NCI-H2029 (cell line): ENCODE measurements at places on chromosomes 13 and 19.
A peak's percentile ranks its signal among the peaks of the same experiment; 100 is the strongest.

DNA sequence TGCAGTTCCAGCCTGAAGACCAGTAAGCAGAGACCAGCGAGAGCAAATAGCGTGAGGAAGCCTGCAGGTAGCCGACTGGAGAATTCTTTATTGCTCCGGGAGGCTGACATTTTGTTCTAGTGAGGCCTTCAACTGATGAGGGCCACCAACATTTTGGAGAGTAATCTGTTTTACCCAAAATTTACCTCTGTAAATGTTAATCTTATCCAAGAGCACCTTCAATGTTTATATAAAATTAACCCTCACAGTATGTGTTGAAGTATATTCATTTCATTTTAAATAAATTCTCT is 546.4 kb upstream of the SLITRK5 start:
- DNase-seq, result no peak

DNA sequence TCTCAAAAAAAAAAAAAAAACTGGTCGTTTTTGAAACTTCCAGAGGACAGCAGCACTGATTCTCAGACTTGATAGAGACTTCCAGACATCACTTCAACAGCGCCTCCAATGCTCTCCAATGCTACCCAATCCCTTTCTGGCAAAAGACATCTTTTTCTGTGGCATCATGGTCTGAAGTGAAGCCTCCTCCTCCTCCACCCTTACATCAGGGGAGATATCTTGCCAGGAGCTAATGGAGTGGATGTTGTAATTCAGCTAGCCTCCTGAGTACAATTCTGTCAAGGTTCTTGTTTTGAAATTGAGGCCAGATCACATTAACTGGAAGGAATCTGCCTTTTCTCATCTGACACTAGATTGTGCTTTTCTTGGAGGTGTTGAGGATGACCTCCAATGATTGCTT is 24.2 kb downstream of the FXYD5 start:
- DNase-seq, result no peak

DNA sequence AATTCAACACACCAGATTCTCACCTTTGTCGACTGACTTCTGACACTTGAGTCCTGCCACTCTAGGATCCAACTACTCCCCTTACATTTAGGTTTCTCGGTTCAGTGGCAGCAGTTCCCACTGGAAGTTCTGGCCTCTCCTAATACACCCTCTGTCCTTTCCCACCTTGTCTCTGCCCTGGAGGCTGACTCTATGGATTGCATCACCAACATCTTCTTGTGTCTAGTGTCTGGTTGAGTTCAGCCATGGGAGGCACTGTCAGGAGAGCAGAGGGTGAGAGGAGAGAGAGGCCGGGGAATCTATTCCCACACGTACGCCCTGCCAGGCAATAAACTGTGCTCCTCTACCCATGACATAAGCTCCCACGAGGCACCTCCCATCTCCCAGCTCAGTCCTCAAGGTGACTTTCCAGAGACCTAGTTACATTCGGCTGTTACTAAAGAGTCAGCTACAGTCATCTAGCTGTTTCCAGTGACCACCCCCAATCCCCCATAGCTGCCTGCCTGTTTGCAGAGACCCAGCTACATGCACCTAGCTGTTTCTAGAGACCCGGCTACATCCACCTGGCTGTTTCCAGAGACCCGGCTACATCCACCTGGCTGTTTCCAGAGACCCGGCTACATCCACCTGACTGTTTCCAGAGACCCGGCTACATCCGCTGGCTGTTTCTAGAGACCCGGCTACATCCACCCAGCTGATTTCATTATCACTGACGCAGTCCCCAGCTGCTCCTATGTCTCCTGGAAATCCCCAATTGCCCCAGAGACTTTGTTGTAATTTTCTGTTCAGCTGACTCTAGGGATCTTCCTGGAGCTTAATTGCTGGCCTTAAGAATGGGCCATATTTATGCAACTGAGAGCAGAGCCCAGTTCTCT is 8.1 kb upstream of the LILRB4 start:
- no peak for DNase-seq

- no peak for DNase-seq
Measured at GRCh38 chr13:22925881-22926747, 254.7 kb upstream of the SGCG start.

GRCh38 chr19:18519962-18520847 is 1.7 kb downstream of the ELL start:
- DNase-seq, result peak; percentile 50

- no peak for DNase-seq
Measured at GRCh38 chr13:79194272-79194671, 211.8 kb downstream of the RBM26 start.

DNA sequence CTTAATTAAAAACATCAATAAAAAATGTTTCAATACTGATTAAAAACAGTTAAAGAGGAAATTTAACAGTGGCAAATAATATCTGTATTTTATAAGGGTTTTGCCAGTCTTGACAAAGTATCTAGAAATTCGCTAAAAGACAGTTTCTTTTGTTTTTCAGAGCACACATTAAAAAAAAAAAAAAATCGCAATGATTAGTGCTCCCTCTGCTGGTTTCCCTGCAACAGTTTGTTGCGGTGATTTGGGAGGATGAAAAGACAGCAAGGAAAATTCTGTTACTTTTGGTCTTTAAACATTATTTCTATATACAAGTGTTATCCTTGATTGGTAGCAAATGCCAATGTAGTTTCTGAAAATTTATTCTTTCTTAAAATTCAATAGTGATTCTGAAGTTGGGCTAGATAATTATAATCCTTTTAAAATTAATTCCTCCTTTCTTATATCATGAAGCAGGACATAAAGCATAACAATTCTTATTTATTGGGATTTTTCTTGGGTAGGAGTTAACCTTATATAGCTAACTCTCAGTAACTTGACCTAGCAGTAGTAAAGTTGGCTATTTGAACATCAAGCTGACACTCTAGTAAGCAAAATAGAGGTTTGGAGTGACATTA is 23.1 kb upstream of the SPRY2 start:
- no peak for DNase-seq

- DNase-seq, result no peak
Measured at GRCh38 chr13:70380809-70381208, 272.6 kb upstream of the KLHL1 start.

DNA sequence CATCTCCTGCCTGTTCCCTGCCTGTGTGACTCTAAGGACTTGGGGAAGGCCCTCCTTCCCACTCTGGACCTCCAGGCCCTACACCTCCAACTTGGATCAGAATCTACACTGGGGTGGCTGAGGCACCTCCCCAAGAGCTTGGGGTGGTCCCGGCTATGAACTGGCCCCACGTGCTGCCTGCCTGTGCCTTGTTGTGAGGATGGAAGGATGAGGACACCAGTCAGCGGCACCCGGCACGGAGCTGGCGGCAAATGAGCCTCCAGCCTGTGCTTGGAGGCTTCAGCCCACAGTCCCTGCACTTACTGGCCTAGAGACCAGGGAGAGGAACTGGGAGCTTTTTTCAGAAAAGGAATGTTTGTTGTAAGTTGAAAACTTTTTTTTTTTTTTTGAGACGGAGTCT is 8.5 kb downstream of the AKAP8 start:
- DNase-seq, result no peak

DNA sequence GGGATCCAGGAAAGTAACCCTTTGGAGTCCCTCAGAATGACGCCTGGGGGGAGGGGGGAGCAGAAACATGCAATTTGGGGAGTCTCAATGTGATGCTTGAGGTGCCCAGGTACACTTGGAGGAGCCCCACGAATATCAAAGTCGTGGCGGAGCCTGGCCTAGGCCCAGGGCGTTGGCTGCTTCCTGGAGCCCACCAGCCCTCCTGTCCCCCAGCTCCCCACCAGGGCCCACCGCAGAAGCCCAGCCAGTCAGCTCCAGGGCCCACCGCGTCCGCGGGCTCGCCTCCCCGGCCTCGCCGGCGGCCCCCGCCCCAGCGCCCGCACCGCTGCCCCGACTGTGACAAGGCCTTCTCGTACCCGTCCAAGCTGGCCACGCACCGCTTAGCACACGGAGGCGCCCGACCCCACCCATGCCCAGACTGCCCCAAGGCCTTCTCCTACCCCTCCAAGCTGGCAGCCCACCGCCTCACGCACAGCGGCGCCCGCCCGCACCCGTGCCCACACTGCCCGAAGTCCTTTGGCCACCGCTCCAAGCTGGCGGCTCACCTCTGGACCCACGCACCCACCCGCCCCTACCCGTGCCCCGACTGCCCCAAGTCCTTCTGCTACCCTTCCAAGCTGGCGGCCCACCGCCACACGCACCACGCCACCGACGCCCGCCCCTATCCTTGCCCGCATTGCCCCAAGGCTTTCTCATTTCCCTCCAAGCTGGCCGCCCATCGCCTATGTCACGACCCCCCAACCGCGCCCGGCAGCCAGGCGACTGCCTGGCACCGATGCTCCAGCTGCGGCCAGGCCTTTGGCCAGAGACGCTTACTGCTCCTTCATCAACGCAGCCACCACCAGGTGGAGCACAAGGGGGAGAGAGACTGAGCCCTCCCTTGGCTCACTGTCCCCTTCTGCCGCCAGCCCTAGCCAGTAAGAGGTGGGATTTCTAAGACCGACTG is 2.1 kb downstream of the ZNF575 start:
- peak; percentile 38 for DNase-seq

GRCh38 chr19:40303765-40304164 is 18.6 kb upstream of the AKT2 start:
- no peak for DNase-seq

DNA sequence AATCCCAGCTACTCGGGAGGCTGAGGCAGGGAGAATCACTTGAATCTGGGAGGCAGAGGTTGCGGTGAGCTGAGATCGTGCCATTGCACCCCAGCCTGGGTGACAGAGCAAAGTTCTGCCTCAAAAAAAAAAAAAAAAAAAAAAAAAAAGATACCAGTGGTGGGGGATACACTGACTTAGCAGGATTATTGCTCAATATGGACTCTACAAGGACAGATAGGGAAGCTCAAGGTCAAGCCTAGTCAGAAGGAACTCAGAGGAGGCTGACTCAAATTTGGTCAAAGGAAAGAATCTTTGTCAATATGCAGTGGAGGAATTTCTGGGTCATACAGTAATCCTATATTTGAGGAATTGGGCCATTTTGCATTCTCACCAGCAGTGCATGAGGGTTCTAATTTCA is 6.7 kb upstream of the DIAPH3 start:
- DNase-seq, result no peak

GRCh38 chr19:53432088-53432661 is 391 bp downstream of the ZNF761 start:
- DNase-seq, result no peak

DNA sequence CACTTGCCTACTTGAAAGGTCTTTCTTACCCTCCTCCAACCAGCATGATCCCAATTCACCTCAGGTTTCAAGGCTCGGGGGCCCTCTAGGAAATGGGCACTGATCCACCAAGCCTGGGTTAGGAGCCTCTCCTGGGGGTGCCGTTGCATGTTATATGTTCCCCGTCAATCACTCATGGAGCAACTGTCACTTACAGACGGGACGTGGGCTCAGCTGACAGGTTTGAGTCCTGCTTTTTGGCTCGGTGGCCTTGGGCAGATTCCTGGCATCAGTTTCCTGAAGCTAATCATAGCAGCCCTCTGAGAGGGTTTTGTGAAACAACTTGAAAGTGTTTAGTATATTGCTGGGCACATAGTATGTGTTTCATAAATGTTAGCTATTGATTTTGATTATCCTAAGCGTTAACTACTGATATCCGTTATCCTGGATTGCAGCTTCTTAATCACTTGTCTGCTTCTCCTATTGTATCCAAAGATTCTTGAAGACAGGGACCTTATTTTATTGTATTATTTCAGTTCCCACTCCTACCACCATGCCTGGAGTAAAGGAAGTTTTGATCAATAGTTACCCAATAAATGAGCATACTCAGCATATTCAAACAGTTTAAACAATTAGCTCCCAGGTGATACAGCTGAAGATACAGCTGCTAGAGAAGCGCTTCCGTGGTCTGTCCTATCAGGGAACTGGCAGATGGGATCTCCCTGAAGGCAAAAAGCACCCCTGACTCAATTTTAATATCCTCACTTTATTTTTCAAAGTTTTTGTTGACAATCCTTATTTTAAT is 57.9 kb downstream of the RFC3 start:
- DNase-seq, result no peak

GRCh38 chr19:43362179-43362578 is 8.7 kb downstream of the CD177 start:
- no peak for DNase-seq

DNA sequence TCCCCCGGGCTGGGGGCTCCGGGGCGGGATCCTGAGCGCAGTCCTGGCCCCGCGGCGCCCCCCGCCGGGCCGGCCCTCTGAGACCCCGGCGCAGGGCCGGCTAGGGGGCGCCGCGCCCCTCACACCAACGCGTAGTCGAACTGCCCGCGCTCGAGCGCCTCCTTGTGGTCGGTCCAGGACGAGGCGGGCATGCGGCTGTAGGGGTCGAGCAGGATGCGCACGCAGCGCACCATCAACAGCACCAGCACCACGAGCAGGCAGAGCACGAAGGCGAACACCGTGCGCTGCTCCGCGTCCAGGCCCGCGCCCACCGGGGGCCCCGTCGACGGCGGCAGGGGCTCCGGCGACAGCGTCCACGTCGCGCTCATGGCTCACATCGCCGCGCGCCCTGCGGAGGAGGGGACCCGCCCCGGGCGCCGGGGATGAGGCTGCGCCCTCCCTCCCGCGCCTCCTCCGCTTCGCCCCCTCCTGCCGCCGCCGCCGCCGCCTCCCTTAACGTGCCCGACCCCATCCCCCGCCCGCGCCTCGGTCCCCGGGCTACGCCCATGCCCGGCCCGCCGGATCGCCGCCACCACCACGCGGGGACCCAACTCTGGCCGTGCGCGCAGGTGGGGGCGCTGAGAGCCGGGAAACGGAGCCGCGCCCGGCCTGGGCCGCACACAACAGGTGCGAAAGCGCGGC is 624 bp downstream of the CTXN1 start:
- peak; percentile 53 for DNase-seq

- no peak for DNase-seq
Measured at GRCh38 chr13:99522298-99522697, 21.0 kb downstream of the TM9SF2 start.

DNA sequence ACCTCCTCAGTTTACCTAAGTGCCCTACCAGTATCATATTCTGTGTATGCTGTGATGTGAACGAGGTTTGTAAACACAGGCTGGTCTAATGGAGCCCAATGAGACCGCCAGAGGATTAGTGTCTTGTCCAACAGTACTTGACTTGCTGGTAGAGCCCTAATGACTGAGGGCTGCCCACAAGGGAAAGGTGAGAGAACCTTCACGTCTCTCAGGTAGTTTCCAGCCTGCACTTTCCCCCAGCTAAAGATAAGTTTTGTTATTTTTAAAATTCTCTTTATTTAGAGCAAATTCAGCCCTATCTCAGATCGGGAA is 498 bp upstream of the RBM26 start:
- DNase-seq, result peak; percentile 73

DNA sequence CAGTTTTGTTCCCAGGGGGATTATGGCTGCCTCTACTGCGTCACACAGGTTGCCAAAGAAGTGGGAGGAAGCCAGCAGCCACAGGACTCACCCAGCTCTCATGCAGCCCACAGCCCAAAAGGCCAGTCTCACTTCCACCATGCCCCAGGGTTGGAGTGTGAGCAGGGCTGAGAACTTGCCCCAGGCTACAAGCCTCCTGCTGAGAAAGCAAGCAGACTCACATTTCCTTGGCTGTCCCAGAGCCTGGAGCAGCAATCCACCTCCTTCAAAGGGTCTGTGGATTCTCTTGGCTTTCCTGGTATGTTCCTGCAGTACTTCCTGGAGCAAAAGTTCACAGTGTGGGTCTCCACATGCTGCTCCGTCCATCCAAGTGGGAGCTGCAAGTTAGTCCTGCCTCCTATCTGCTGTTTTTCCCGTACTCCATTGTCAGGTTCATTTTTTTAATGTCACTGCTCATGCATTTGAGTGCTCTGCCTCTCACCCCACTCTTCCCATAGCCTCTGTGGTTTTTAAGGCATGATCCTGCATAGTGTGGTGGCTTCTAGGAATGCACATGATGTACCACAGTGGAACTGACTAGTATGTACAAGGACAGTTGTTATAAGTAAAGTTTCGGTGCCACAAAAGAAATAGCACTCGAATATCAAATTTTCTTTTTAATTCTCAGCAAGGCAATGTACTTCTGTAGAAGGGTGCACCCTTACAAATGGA is 56.2 kb upstream of the ARHGEF7 start:
- no peak for DNase-seq
